Activated naive CD8-positive, alpha-beta T cell treated with anti-CD3 and anti-CD28 coated beads, Interleukin-2, amount 50 U/mL, for 24 hours (primary cell): ENCODE measurements at places on chromosomes 3 and 15.
A peak's percentile ranks its signal among the peaks of the same experiment; 100 is the strongest.

DNA sequence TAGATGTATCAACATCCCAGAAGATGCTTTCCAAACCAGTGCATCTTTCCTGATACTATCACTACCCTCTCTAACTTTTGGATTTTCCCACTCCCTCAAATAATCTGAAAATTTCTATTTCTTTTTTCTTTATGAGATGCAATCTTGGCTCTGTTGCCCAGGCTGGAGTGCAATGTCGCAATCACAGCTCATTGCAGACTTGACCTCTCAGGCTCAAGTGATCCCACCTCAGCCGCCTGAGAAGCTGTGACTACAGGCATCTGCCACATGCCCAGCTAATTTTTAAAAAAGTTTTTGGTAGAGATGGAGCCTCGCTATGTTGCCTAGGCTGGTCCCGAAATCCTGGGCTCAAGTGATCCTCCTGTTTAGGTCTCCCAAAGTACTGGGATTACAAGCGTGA lies 239.7 kb downstream of the SUCLG2 start:
- no peak for DNase-seq

GRCh38 chr15:72515591-72516389 lies 41.7 kb downstream of the ARIH1 start:
- no peak for DNase-seq

DNA sequence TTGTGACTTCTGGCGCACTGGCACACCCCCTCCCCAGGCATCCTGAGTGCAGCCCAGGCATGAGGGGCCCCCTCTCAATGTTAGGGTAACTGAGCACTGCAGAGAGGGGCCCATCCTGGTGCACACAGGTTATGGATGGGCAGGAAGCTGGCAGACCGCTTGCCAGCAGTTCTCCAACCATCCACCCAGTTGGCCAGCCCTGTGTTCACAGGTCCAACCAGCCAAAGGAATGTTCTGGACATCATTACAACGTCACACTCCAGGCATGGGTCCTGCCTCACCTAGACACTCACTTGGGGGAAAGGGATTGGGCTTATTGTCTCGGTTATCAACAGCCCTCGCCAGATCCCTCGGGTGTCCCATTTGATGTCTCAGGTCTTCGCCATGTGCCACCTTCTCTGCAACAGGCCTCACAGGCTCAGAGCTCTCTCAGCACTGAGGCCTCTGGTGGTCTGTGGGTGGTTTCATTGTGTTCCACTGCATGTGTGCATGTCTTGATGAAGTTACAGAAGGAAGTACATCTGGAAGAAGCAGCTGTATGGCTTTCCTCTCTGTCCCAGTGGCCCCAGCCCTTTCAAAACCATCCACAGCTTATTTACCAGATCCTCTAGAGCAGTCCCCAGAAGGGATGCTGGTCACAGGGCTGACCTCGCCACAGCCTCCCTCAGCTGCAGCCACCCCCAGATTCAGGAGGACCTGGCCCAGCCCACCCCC lies 23.7 kb downstream of the ADCY5 start:
- no peak for DNase-seq

DNA sequence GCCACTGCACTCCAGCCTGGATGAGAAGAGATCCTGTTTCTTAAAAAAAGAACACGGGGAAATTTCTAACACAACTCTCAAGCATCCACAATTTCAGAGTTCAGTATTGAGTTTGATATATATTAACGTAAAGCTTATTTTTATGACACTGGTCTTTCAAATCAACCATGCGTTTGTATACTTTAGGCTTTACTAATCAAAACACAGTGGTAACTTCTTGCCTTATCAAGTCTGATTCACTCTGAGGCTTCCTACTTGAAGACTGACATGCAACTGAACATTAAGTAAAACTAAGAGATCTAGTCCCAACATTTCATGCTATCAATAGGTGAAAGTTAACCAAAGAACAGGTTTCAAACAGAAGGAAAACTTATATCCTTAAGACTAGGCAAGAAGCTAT lies 46.7 kb downstream of the PRTG start:
- DNase-seq = no peak

DNA sequence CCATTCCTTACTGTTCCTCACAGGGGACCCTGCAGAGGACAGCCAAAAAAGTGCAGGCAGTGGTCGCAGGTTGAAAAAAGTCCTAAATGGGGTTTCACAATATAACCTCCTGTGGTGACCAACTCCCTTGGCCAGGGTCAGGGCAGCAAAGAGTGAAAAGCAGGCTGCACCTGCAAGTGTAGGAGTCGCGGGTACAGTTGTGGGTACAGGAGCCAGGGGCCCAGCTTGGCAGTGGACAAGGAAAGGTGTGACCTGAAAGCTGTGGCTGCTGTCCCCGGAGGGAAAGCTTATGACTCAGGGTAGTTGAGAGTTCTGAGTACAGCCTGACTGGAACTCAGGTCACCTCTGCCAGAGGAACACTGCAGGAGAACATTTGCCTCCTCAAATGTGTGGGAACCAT lies 1114.1 kb downstream of the ROBO2 start:
- no peak for DNase-seq

- DNase-seq = no peak
Measured at GRCh38 chr3:89946884-89947283, 839.5 kb downstream of the EPHA3 start.

GRCh38 chr3:107377151-107377550 lies at the start of gene CCDC54:
Gene CCDC54 (plus strand): TSS chr3:107377439. CDS start chr3:107377588, 149 bp downstream.
- DNase-seq = no peak

GRCh38 chr3:137687181-137687879 lies 76.8 kb upstream of the SOX14 start:
- DNase-seq = no peak

- no peak for DNase-seq
Measured at GRCh38 chr3:105622169-105622568, 246.6 kb downstream of the CBLB start.

- peak; percentile 62 for DNase-seq
Measured at GRCh38 chr3:48739955-48740823, 23.2 kb upstream of the IP6K2 start.

DNA sequence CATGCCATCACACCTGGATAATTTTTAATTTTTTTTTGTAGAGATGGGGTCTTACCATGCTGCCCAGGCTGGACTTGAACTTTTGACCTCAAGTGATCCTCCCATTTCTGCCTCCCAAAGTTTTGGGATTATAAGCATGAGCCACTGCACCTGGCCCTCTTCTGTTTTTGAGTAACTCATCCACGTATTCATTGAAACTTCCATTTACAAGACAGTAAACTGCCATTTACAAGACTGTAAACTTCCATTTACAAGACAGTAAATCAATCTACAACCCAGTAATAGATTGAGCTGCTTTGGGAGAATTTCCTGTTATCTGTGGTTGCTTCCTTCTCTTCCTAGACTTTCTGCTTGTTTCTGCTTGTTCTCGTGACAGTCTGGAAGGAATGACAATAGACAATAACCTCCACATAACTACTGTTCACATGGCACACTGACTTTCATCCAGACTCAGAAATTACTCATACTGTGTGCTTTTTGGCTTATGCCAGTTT lies 114.7 kb upstream of the CCNL1 start:
- no peak for DNase-seq

GRCh38 chr3:43902415-43902814 lies 211.7 kb downstream of the ABHD5 start:
- no peak for DNase-seq

- peak; percentile 64 for DNase-seq
Measured at GRCh38 chr15:74776821-74777768, 4.8 kb upstream of the CSK start.

- no peak for DNase-seq
Measured at GRCh38 chr3:39275963-39276593, 3.8 kb downstream of the CX3CR1 start.

GRCh38 chr3:74789111-74789510 lies 174.7 kb upstream of the CNTN3 start:
- DNase-seq = no peak

DNA sequence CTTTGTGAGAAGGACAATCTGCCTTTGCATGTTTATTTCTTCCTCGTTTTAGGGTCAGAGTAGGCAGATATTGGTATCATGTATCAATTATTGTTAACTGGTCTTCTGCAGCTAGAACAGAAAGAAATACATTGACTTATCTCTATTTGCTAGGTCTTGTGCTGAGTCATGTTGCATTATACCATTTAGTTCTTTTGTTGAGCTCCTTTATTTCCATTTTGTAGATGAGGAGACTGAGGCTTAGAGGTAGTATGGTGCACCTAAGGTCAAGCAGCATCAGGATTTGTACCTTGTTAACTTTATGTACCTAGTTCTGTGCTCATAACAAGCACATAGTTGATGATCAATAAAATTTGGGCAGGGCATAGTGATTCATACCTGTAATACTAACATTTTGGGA lies 182.6 kb downstream of the ITPR1 start:
- no peak for DNase-seq
